ENCODE measurements at places on chromosomes 2 and 18. TPM values are rescaled to one million over a fixed set of nuclear protein-coding genes. Genes with fewer than 3 reads are reported as not detected.

The ANKRD30BL gene
- not detected for total RNA-seq

The MSTN gene
- not detected for total RNA-seq

The PHOSPHO2 gene
- 3.3 TPM for total RNA-seq

The INPP5D gene
- total RNA-seq: 4.6 TPM

The WDSUB1 gene
- 10.8 TPM for total RNA-seq

The CCDC68 gene
- total RNA-seq: 3.7 TPM

The RNF103 gene
- total RNA-seq: 51.7 TPM

- DNase-seq: no peak
These were observed 30.4 kb downstream of the ANKRD44 start for GRCh38 chr2:197280015-197280702.

DNA sequence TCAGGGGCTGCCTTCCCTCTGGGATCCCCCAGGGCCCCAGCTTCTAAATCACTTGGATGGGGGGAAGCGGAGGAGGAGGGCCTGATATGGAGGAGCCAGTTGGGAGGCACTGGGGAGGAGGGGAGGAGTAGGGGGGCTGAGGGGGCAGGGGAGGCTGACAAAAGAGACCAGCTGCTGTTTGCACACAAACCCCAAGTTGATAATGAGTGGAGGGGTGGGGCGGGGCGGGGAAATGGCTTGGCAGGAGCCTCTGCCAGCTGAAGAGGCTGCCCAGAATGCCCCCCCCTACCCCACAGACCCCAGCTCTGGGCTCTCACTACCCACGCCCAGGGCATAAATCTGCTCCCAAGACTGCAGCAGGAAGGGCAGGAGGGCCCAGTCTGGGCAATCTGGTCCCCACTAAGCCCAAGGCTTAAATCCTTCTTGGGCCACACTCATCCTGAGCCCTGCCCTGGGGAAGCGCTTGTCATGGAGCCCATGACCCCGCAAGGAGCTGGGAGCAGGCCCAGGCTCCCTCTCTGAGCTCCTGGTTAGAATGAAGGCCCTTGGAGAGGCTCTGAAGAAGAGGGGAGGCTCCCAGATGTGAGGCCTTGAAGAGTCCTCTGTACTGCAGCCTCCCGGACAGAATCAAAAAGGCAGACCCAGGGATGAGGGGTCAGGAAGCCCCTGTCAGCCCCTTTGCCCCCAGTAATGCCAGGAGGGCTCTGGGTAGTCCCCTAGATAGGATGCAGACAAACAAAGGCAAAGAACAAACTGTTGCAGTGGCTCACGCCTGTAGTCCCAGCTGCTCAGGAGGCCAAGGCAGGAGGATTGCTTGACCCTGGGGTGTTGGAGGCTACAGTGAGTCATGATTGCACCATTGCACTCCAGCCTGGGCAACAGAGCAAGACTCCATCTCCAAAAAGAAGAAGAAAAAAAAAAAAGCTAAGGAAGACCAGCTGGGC is 24.8 kb upstream of the PTMA start:
- no peak for DNase-seq

- DNase-seq: no peak
These were observed 149.1 kb downstream of the RHBDD1 start for GRCh38 chr2:226984750-226985582.

GRCh38 chr2:118811514-118812115 is 35.8 kb downstream of the EN1 start:
- DNase-seq: no peak

DNA sequence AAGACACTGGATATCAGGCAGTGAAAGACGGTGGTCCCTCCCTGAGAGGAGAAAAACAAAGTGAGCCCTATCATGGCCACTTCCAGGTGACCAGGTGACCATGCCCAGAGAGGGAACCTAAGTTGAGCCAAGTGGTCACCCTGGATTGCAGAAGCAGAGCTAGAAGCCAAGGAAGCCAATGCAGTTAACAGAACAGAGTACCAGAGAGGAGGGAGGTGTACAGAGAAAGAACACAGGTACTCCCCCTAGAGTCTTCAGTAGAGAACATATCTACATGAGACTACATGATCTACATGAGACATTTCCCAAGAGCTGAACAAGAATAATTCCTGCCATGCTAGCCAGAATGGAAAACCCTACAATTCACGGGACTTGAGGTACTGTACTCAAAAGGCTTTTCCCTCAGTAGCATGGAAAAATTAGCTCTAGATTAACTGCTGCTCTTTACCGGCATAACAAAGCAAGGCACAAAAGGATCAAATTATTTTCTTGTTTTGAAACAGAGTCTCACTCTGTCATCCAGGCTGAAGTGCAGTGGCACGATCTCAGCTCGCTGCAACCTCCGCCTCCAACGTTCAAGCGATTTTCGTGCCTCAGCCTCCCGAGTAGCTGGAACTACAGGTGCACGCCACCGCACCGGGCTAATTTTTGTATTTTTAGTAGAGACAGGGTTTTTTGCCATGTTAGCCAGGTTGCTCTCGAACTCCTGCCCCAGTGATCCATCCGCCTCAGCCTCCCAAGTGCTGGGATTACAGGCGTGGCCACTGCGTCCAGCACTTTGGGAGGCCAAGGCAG is 23.5 kb downstream of the ROCK2 start:
- peak; percentile 19 for DNase-seq

DNA sequence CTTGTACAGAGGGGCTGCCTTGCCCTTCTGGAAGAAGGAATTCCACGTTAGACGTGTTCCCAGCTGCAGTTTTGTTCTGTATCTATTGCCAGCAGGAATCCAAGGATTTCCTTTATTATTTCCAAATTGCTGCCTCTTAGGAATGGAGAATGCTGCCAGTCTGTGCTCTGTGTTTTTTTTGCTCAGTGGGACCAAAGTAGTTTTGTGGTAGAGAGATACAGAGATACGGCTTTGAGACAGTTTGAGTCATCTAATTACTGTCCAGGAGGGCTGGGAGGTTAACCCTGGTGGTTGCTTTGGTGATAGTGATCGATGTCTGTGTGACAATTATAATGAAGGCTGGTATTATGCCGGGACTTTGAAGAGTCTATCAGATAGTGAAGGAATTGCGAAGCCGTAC is 26.3 kb downstream of the ASAP2 start:
- no peak for DNase-seq

GRCh38 chr2:205727174-205727573 is 44.9 kb downstream of the NRP2 start:
- no peak for DNase-seq

- no peak for DNase-seq
These were observed 84.1 kb upstream of the RTN4 start for GRCh38 chr2:55134316-55134706.

- DNase-seq: no peak
These were observed 103.9 kb downstream of the TTC32 start for GRCh38 chr2:19797871-19798270.

DNA sequence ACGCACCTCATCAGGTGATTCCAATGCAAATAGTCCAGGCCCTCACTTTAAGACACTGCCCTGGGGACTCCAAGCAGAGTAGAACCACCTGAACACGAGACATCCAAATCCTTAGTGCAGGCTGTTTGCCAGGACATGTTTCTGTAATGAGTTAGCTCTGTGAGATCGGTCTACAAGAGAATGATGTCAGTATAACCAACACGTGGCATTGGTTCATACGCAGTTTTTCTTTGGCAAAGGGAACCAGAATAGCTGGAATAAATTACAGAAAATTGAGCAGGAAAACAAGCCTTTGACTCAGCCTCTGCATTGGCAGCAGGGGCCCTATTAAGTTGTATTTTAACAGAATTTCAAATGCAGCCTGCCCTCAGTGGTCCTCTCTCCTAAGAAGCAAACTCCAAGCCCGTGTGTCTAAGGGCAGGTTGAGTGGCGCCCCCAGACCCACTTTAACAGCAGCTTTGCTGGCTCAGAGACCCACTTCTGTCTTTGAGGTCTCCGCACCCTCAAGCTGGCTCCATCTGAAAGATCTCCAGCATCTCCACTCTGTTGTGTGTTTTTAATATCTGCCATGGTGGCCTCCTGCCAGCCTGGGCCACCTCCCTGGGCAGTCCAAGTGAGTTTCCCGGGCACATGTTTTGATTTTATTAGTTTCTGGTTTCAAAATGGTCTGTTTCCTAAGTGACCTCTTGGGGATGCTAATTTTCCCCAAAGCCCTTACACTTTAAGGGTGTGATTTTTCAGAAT is 61.3 kb downstream of the ALPK2 start:
- no peak for DNase-seq

DNA sequence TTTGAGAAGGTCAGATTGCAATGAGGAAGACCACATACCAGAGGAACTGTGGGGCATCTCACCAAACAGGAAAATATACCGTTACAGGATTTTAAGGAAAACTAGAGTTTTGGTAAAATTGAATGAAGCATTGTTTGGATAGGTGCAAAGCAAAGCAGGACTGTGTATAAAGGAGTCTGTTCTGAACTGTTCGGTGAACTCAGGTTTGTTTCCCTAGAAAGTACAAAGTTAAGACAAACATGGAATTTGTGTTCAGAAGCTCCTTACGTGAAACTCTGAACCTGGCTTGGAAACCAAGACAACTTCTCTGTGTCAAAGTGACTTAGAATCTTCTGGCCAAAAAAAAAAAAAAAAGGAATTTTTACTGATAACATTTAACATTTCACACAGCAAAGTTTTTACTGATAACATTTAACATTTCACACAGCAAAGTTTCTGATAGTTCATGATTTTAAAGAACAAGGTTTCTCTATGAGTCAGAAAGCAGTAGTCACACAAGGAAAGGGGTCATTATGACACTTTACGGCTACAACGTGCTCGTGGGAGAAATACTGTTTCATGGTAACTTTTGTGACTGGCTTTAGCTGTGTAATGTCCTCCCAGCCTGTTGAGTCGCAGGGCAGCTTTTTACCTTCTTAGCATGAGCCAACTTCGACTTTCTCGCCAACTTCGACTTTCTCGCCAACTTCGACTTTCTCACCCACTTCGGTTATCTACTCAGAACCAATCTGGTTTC is 21.2 kb upstream of the TET3 start:
- DNase-seq: no peak

DNA sequence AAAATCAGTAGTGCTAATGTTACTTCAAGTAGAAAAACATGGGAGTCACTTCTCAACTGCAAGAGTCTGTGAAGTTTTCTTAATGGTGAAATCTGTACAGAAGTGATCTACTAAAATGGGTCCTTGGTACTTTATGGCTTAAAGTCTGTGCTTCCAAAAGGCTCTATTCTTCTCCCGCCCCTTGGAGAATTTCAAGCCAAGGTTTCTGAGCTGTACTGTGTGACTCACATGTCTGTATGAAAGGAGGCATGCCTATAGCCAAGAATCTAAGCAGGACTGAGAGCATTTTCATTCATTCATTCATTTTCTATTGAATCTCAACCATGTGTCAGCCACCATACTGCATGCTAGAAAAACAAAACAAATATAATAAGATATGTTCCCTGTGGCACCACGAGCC is 19.8 kb upstream of the DDX18 start:
- no peak for DNase-seq

DNA sequence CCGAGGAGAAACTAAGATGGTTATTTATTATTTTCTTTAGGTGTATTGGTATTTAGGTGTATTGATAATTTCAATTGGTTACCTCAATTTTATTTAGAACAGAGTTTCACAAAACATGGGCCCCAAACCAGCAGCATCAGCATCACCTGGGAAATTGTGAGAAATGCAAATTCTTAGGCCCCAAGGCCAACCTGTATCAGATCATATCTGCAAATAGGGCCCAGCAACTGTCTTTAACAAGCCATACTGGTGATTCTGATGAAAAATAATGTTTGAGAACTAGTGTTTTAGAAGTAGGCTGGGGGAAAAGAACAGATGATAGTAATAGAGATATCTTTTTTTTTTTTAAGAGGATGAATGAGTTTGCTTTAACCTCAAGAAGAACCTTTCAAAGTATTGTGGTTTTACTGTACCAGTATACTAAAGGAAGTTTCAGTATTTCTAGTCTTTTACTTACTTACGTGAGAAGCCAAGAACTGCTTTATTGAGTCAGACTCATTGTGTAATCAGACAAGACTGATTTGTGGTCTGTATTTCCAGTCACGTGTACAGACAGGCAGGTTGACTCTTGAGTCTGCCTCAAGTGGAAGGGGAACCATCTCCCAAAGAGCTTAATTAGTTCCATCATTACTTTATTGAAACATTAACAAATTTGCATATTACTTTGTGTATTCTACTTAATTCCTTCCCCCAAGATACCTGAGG is 60.4 kb upstream of the GAREM1 start:
- no peak for DNase-seq

DNA sequence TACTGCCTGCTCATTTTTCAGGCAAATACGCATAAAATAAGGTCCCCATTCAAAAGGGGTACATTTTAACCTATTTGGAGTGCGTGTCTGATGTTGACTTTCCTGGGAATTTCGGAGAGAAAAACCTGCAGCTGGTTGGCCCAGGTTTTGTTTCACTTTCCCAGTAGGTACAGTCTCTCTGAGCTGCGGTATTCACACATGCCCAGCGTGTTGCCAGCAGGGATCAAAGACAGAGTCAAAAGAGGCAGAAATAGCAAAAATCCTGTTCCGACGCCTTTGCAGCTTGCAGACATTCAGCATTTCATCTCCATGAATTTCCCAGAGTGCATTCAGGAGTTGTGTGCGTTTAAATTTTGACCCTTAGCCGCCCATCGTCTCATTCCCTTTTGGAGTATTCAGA is 855.4 kb upstream of the CELF4 start:
- DNase-seq: no peak

DNA sequence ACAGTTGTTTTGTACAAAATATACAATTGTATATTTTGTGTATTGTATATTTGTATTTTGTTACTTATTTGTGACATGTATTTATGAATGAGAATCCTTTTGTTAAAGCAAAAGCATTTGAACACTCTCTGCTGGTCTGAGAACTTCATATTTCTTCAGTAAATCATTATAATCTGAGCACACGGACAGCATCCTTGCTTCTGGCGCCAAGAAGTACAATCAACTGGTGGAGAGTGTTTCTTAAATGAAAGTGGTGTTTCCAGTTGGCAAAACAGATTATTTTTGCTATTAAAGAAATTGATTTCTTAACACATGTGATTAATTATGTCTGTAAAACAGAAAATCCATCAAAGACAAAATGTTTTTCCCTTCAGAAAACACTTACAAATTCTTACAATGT is 95.1 kb upstream of the COPS8 start:
- no peak for DNase-seq

Data from Right ventricle myocardium superior (tissue), 1 donor.